ENCODE measurements at places on chromosomes 5 and 9.

DNA sequence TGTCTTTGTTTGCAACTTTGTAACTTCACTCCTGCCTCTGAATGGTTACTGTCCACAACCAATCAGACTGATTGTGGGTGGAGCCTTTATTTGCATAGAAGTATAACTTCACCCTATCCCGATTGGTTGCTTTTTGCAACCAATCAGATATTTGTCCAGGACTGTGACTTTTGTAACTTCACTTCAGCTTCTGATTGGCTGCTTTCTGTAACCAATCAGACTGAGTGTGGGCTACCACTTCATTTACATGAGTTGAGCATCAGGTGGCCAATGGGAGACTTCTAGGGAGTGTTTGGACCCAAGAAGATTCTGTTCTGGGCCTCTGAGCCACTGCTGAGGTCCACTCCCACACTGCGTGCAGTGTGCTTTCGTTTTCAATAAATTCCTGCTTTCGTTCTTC lies 1810.7 kb upstream of the CDH6 start:
- no peak for DNase-seq

- DNase-seq, result no peak
These were observed 10.3 kb upstream of the SLC6A18 start for GRCh38 chr5:1214936-1215220.

GRCh38 chr5:54573812-54574489 lies 56.4 kb downstream of the SNX18 start:
- no peak for DNase-seq

- DNase-seq, result no peak
These were observed 69.3 kb downstream of the SNX30 start for GRCh38 chr9:112819635-112820496.

GRCh38 chr5:88662846-88663245 lies 220.1 kb downstream of the MEF2C start:
- DNase-seq, result no peak

- DNase-seq, result no peak
These were observed 9.7 kb downstream of the MPDZ start for GRCh38 chr9:13269589-13270452.

GRCh38 chr9:82474235-82474634 lies 485.7 kb downstream of the SPATA31D1 start:
- no peak for DNase-seq

DNA sequence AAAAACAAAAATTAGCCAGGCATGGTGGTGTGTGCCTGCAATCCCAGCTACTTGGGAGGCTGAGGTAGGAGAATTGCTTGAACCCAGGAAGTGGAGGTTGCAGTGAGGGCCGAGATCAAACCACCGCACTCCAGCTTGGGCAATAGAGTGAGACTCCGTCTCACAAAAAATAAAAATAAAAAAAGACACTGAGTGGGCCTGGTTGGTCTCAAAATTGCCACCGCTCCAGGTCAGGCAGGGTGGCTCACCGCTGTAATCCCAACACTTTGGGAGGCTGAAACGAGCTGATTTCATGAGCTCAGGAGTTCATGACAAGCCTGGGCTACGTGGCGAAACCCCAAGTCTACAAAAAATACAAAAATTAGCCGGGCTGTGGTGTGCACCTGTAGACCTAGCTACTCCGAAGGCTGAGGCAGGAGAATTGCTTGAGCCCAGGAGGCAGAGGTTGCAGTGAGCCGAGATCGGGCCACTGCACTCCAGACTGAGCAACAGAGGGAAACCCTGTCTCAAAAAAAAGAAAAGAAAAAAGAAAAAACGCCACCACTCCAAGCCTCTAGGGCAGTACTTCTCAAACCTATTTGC lies 1.8 kb downstream of the STK10 start:
- DNase-seq, result no peak

GRCh38 chr5:159262472-159262858 lies 625 bp upstream of the UBLCP1 start:
- no peak for DNase-seq

GRCh38 chr5:136004436-136004835 lies 24.4 kb upstream of the TGFBI start:
- DNase-seq, result no peak

- DNase-seq, result peak; percentile 19
These were observed 31.8 kb upstream of the CKS2 start for GRCh38 chr9:89278997-89279739.

- no peak for DNase-seq
These were observed 104.1 kb downstream of the STRBP start for GRCh38 chr9:123164285-123164684.

GRCh38 chr9:110028676-110029075 lies 179.3 kb downstream of the C9orf152 start:
- no peak for DNase-seq

DNA sequence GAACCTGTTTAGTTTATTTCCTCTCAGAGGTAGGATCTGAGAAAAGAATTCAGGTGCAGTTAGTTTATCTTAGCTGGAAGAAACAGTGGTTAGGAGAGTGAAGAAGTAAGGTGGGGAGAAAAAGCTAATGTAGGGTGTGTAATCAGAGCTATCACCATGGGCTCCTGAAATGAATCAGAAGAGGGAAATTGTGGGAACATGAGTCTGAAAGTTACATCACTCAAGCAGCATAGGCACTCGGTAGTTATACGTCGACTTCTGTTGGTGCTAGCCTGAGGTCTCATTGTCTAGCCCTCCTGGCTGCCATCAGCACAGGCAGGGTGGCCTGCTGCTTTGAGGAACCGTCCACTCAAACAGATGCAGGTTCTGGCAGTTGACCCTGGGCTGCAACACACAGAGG lies 56.7 kb upstream of the NPR3 start:
- no peak for DNase-seq

DNA sequence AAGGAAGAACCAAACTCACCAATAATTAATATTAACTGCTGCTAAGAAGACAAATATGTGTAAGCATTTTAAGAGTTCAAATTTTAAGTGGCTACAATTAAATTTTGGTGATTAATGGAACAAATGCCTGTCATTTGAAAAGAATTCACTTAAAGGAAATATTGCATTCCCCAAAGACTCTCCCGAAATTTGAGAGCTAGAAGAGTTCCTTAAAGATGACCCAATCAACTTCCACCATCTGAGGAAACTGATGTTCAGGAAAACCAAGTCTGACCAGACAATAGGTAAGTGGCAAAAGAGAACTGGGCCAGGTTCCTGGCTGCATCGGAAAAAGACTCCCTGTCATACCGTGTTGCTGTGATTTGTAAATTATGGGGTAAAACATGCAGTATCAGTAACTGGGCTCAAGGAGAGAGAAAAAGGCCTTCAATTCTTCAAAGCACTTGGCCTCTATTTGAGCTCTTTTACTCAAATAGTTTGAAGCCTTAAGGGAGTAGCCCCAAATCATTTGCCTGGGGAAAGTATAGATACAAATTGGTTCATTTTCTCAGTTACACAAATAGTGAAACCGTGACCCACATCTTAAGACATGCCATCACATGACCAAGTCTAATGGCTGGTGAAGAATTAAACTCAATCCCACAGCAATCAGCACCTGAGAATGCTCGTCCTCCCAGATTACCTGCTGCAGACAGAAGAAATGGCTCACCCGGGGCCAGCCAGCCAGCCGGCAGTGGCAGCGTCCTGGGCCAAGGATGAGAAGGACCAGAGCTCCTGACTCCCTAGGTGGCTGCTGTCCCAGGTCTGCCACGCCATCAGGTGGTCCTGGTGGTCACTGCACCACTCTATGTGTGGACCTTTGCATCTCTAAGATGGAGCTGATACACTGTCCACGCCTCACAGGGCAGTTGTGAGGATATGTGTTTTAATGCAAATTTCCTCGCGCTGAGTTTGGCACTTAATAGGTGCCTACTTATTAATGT lies 162.9 kb downstream of the TTLL11 start:
- no peak for DNase-seq

DNA sequence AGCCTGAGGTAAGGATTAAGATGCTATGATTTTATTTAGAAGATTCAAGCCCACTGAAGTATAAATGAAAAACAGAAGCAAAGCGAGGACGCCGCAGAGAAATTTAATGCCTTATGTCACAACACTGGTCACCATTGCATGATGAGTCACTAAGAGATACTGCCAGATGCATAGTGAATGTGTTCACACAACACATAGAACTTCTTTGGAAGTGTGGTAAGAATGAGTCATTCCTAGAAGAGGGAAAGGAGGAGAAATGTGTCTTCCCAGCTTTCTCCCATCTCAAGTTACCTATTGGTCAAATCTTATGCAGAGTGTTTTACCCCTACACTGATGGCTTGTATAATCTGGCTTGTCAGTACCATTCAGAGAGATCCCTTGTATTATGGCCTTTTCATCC lies 465.3 kb upstream of the ARRDC3 start:
- DNase-seq, result no peak

DNA sequence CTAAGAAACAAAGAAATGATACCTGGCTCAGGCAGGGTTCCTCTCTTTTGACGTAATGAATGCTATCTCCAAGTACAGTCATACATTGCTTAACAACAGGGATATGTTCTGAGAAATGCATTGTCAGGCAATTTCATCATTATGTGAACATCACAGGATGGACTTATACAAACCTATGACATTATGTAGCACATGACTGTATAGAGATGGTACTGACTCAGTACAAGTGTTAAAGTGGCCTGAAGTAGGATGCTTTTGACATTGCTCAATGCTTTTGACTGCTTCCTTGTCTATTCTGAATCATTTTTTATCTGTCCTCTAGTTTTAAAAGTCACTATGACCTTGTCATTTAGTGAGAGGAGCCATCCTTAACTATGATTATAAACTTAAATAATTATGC lies 147.6 kb downstream of the NR2F1-AS1 start:
- no peak for DNase-seq
